SJSA1 (cell line): ENCODE measurements at places on chromosomes 11 and 22. TPM values are rescaled to one million over a fixed set of nuclear protein-coding genes. Genes with fewer than 3 reads are reported as not detected.

GRCh38 chr22:20503816-20504215 is 3.6 kb upstream of the MED15 start:
- H3K4me1 ChIP-seq, result peaks cover 19% of the 10 kb centered on the region
- H3K4me3 ChIP-seq, result no peak overlapping the region
- no peak overlapping the region for H3K27ac ChIP-seq
- no peaks in the 10 kb centered on the region for H3K27me3 ChIP-seq
- DNase-seq, result no peak
- peaks cover 12% of the 10 kb centered on the region for H3K36me3 ChIP-seq

DNA sequence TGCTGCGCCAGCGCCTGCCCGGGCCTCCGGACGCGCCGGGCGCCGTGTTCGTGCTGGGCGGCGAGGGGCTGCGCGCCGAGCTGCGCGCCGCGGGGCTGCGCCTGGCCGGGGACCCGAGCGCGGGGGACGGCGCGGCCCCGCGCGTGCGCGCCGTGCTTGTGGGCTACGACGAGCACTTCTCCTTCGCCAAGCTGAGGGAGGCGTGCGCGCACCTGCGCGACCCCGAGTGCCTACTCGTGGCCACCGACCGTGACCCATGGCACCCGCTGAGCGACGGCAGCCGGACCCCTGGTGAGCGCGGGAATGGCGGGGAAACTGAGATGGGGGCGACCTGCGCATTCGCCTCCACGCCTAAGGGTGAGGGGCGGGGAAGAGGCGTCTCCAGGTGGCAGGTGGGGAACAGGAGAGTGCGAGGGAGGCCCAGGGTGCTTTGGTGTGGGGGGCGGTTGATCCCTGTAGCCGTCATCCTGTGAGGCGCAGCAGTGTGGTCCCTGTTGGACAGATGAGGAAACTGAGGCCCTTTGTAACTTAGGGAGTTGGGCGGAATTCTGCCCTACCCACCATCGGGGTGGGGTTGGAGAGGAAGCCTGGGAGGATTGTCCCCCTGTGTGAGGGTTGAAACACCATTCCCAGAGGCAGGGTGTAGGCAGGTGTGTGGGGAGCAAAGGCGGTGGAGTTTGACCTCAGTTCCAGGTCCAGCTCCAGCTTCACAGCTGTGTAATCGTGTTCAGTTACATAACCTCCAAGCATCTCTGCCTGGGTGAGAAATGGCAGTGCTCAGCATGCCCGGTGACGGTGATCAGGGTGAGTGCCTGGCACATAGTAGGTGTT is 758 bp downstream of the PDXP start:
- no peak overlapping the region for H3K27ac ChIP-seq
- DNase-seq, result no peak
- peaks cover 13% of the 10 kb centered on the region for H3K36me3 ChIP-seq

DNA sequence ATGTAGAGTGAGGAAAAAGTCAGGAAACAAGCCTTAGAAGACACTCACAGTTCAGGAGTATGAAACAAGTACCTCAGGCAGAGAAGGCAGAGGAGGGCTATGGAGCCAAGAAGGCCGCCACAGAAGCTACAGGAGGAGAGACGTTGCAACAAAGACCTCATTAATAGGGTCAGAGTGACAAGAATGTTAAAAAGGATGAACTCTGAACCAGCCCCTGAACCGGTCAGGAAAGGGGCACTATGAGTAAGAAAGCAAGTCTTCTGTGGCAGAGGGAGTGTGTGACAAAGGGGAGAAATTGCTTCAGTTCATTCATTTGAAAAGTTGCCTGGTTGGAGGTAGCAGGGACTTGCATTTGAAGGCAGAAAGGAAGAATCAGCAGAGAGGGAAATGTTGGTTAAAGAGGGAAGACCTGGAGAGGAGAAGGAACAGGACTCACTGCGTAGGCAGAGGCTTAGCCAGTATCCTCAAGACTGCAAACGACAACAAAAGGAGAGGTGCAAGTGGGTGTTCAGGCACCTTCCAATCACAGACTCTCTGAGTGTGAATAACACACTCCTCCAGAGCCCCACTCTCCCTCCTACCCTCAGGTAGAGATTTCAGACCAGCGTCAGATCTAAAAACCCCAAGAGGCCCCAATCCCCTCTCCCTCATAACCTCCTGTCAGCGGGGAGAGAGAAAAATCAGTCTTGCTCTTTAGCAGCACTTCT is 15.4 kb downstream of the TAGLN start:
- no peak overlapping the region for H3K4me3 ChIP-seq
- peaks cover 11% of the 10 kb centered on the region for H3K36me3 ChIP-seq
- DNase-seq, result no peak
- H3K27ac ChIP-seq, result no peak overlapping the region
- H3K4me1 ChIP-seq, result no peaks in the 10 kb centered on the region

DNA sequence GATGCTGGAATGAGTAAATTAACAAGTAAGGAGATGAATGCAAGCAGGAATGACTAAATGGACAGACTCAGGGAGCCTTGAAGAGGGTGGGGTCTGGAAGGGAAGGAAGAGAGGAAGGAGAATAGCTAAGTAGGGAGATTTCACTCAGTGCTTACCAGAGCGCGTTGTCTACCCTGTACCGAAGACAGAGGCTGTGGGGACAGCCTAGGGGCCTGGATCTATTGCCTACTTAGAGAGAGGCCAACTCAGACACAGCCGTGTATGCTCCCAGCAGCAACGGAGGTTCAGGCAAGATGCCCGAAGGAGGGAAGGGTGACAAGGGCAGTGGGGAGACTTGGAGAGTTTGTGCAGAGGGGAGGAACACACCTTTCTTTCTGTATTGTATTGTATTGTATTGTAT is at the start of gene FOLR2:
TSS of gene FOLR2 (plus strand) at position 157 of the 400 bp plus-strand sequence. CDS start 1,791 bp downstream, outside the sequence.
- H3K4me1 ChIP-seq, result no peaks in the 10 kb centered on the region
- H3K36me3 ChIP-seq, result no peaks in the 10 kb centered on the region
- no peak within 1 kb of the TSS for H3K27ac ChIP-seq
- no peaks in the 10 kb centered on the region for H3K27me3 ChIP-seq
- no peak for DNase-seq

DNA sequence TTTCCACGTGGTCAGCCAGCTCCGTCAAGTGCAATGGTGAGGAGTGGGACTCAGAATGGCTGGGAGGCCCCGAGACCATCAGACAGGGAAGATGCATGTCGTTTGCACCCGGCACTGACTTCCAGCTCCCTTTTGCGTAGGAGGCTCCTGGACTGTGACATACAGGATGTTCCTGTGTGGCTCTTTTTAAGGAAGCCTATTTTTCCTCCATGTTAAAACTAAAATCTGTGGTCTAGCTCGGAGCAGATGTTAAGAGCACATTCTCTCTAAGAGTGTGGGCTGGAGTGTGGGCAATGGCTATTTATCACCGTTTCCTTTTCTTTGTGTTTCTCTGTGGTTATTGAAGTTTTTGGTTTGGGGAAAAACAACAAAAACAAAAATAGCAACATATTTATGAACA is 40.9 kb upstream of the AMPD3 start:
- H3K27me3 ChIP-seq, result no peaks in the 10 kb centered on the region
- no peaks in the 10 kb centered on the region for H3K4me1 ChIP-seq
- no peak overlapping the region for H3K4me3 ChIP-seq
- no peak for DNase-seq
- H3K27ac ChIP-seq, result no peak overlapping the region

DNA sequence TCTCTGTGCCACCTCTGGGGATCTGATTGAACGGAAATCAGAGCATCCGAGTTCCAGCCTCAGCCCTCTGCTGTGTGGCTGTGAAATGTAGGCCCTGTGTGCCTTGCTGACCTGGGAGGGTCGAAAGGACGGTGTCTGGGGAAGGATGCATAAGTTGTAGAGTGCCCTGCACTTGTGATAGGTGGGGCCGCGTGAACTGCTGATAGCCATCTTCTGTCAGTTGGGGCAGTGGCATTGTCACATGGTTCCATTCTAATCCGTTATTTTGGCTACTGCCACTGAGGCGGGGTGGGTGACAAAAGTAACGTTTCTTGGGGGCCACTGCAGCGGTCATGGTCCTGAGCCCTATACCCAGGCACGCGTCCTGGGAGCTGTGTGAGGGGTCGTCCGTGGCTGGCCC is 63.4 kb downstream of the LRP5 start:
- no peak overlapping the region for H3K27ac ChIP-seq
- no peak for DNase-seq
- H3K27me3 ChIP-seq, result no peaks in the 10 kb centered on the region
- H3K36me3 ChIP-seq, result peaks cover 4% of the 10 kb centered on the region
- H3K4me1 ChIP-seq, result peaks cover 35% of the 10 kb centered on the region
- no peak overlapping the region for H3K4me3 ChIP-seq

JAML gene
- not detected in 2 replicates for total RNA-seq

DNA sequence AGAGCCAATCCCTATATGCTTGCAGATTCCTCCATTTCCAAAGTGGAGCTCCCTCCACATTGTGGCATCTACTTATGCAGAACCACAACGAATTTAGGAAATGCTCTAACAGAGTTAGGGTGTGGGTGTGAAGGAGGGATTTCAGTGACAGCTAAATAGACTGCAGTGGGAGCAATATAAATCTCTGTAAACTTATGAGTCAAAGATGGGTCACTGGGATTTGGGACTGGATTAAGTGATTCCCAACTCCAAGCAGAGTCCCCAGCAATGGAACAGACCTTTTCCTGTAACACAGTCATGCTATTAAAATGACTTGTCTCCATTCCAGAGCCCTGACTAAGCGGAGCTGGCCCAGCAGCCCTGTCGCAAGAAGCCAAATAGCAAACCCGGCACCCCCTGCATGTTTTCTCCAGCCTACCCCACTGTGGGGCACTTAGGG is 36.6 kb downstream of the RPL27A start:
- H3K4me3 ChIP-seq, result peak overlapping the region; percentile 43
- H3K36me3 ChIP-seq, result peaks cover 10% of the 10 kb centered on the region
- peak overlapping the region; percentile 92 for H3K27ac ChIP-seq
- peak; percentile 84 for DNase-seq
- H3K27me3 ChIP-seq, result no peaks in the 10 kb centered on the region
- H3K4me1 ChIP-seq, result peaks cover 69% of the 10 kb centered on the region

- H3K27ac ChIP-seq, result peak overlapping the region; percentile 55
- no peaks in the 10 kb centered on the region for H3K27me3 ChIP-seq
- peaks cover 20% of the 10 kb centered on the region for H3K36me3 ChIP-seq
- DNase-seq, result no peak
- H3K4me1 ChIP-seq, result peaks cover 25% of the 10 kb centered on the region
- H3K4me3 ChIP-seq, result peak overlapping the region; percentile 97
Measured at GRCh38 chr22:36027579-36027934, 1.1 kb downstream of the RBFOX2 start.

TSSC4 gene
- 120 and 128 TPM in 2 replicates for total RNA-seq

GRCh38 chr11:69436041-69436982 is 45.2 kb upstream of the LINC01488 start:
- no peaks in the 10 kb centered on the region for H3K27me3 ChIP-seq
- peaks cover 47% of the 10 kb centered on the region for H3K4me1 ChIP-seq
- no peaks in the 10 kb centered on the region for H3K36me3 ChIP-seq
- no peak for DNase-seq
- no peak overlapping the region for H3K4me3 ChIP-seq

GRCh38 chr11:58647141-58647699 is 24.8 kb downstream of the CNTF start:
- 0 out of 2 replicates have a peak, but pooled peaks cover 7% of the 10 kb centered on the region for H3K27me3 ChIP-seq
- H3K36me3 ChIP-seq, result no peaks in the 10 kb centered on the region
- H3K4me3 ChIP-seq, result no peak overlapping the region
- H3K27ac ChIP-seq, result no peak overlapping the region
- no peak for DNase-seq

DNA sequence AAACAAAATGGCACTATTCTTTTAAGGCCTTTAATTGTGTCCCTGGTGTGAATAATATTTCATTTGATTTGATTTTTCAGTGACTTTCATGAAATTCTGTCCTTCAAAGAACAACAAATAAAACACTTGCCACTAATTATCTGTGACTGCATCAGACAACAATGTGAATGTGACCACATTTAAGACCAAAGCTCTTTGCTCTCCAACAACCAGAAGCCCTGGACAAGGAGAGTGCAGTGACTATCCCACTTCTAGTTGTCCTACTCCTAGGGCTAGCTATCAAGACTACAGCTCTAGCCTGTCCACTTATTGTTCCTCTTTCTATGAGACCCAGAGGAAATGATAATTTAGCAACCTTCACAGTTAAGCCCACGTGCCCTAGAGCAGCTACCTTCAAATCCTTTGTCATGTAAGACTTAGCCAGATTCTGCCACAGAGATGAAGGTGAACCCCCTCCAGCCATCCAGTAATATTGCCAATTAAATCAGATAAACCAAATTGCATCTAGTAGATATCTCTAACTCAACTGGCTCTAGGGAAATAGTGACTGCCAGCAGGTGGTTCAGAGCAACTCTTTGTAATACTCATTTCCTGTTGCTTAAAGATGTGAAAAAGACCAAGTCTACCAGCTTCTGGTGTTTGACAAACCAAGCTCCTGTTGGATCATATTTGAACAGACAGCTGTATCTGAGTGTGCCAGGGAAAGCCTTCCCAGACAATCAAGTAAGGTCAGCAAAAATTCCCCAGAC is 142.6 kb upstream of the BLID start:
- no peaks in the 10 kb centered on the region for H3K27me3 ChIP-seq
- no peak overlapping the region for H3K27ac ChIP-seq
- no peaks in the 10 kb centered on the region for H3K4me1 ChIP-seq

DNA sequence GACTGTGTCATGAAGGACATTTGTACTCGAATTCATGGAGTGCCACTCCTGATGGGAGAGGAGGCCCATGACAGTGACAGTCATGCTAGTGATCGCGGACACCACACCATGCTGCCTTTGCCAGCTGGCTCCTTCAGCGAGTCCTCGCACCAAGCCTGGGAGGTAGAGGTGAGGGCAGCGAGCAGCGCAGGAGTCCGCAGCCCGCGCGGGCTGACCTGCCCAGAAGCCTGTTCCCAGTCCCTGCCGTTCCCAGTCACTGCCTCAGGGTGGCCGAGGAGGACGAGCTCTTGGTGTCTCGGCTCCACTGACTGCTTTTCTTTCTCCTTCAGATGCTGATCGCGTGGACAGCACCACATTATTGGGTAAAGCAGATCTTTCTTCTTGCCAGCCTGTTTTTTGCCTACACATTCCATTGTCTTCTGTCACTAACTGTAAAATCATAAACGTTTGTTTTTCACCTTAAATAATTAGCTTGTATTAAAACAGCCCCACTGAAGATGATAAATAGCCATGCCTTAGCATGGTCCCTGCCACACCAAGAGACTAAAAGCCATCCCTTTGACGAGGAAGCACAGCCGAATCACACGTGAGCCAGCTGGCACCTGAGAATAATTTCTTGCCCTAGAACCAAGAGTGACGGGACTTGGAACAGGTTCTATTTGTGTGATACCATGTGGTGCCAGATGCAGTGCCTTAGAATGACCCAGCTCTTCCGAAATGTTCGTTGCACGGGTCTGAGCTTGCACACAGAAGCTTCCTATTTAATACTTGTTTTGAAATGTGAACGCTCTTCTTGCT is 25.5 kb downstream of the FAM118A start:
- no peak for DNase-seq
- H3K27me3 ChIP-seq, result no peaks in the 10 kb centered on the region
- no peak overlapping the region for H3K4me3 ChIP-seq
- no peak overlapping the region for H3K27ac ChIP-seq

- no peak overlapping the region for H3K27ac ChIP-seq
- 0 out of 2 replicates have a peak, but pooled peaks cover 3% of the 10 kb centered on the region for H3K27me3 ChIP-seq
- DNase-seq, result no peak
- H3K4me1 ChIP-seq, result no peaks in the 10 kb centered on the region
- H3K4me3 ChIP-seq, result no peak overlapping the region
Measured at GRCh38 chr11:29641201-29641600, 375.6 kb downstream of the KCNA4 start.

RAPSN gene
- total RNA-seq, result 0.34 TPM in 1 of 2 replicates, not detected in the other

OR51E2 gene
- total RNA-seq, result 0.09 and 0.21 TPM in 2 replicates

GAL3ST1 gene
- not detected in 2 replicates for total RNA-seq
